ENCODE measurements at places on chromosomes 4 and X.

- no peak for DNase-seq
Observed at GRCh38 chrX:51361251-51361650, 28.6 kb downstream of the NUDT10 start.

- peak; percentile 55 for DNase-seq
Observed at GRCh38 chr4:38322714-38323113, 341.3 kb upstream of the KLF3 start.

- DNase-seq, result no peak
Observed at GRCh38 chr4:13733817-13734216, 106.3 kb upstream of the BOD1L1 start.

- peak; percentile 57 for DNase-seq
Observed at GRCh38 chr4:159248384-159249178, 145.7 kb downstream of the RAPGEF2 start.

DNA sequence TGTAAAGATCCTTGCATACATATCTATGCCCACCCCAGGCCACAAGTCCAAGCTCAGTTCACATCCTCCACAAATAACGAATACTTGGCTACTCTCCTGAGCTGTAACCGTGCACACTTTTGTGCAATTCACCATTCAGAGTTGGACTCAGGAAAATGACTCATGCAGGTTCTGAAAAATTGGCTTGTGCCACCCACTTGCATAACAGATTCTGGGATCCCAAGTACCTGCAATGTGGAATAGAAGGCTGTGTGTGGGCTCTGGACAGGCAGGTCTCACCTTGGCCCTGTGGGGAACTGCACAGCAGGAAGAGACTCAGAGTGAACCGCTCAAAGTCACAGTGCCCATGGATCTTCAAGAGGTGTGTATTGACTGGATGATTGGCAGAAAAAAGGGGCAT is 502.7 kb downstream of the PACRGL start:
- no peak for DNase-seq

DNA sequence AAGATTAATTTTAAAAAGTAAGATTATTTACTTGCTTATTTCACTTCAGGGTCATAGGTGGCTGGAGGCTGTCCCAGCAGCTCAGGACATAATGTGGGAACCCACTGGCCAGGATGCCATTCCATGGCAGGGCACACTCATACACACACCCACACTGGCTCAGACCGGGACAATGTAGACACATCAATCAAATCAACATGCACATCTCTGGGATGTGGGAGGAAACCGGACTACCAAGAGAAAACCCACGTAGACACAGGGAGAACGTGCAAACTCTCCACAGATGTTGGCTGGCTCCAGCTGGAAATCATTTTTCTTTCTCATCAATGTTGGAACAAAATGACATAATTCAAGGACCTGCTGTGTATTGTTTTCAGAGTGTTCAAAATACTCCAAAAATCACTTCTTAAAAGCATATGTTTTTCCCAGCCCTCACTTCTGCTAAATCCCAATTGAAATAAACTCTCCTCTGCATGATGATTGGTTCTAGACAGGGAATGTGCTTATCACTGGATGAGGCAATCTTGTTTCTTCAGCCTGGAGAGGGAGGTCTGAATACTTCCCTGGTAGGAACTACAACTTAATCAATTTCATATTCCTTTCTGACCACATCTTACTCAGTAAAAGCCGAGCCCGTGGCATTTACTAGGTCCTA is 18.6 kb upstream of the CPE start:
- DNase-seq, result peak; percentile 27

DNA sequence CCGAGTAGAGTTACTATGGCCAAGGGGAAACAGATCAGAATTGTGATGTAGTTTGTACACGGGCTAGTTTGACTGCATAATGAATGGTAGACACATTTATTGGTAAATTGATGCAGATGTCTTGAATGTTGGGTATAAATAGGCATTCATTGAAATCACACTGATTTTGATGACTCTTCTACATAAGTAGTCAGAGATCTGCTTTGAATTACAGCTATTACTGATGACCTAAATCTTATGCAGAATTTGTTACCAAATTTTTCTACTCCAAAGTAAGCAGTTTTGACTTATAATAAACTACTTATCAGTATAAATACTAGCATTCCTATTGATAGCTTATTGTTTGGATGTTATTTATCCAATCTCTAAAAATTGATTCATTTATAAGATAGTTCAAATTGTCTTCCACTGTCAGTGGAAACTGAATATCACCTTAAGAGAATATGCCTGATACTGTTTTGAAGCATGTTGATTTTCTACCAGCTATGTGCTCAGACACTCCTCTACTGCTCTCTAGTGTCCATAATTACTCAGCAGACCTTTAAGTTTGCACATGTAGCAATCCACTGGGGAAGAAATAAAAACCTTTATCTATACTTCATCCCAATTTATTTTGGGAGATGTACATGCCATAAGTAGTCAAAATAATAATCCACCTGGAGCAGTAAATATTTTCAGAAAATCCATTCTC is 120.3 kb downstream of the RASL11B start:
- DNase-seq, result no peak

- DNase-seq, result no peak
Observed at GRCh38 chr4:129970801-129971200, 874.8 kb downstream of the C4orf33 start.

DNA sequence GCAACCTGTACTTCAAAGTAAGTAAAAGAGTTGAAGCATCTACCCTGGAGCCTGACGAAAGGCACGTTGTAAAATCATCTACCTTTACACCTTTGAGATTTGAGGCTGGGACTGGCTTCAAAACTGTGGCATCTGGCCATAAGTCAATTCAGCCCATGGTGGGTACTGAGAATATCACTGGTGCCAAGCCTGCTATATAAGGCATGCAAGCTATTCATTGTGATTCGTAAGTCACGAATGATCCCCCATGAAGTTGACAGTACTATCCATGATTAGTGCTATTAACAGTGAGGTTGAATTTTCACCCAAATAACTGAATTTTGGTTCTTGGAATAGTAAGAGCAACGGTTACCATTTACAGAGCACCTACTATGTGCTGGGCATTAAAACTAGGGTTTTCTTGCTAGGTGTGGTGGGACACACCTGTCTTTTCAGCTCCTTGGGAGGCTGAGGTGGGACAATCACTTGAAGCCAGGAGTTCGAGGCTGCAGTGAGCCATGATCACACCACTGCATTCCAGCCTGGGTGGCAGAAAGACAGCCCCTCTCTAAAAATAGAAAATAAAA is 39.8 kb downstream of the IRF2 start:
- no peak for DNase-seq

Data from AG09309 (cell line).